ENCODE measurements at places on chromosomes 1 and 21.

- DNase-seq = no peak
These were observed 14.3 kb downstream of the RC3H1 start for GRCh38 chr1:174007851-174008250.

DNA sequence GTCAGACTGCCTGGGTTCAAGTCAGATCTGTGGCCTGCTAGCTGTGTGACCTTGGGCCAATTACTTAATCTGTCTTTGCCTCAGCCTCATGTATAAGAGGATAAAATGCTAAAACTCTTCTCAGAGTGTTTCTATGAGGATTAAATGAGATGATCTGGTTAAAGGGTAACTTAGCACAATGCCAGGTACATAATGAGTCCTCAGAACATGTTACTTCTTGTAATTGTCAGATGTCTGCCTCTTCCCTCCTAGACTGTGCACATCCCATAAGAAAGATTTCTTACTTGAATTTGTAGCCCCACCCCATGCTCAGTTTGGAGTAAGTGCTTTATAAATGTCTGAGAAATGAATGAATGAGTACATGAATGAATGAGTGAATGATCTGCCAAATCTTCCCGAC, 34.6 kb upstream of the HIVEP3 start:
- DNase-seq = no peak

DNA sequence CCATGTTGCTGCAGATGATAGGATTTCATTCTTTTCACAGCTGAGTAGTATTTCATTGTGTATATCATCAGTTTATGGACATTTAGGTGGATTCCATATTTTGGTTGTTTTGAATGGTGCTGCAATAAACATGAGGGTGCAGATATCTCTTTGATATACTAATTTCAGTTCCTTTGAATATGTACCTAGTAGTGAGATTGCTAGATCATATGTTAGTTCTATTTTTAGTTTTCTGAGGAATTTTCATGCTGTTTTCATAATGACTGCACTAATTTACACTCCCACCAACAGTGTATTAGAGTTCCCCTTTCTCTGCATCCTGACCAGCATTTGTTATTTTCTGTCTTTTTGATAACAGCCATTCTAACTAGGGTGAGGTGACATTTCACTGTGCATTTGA, 82.1 kb downstream of the BRINP2 start:
- no peak for DNase-seq

DNA sequence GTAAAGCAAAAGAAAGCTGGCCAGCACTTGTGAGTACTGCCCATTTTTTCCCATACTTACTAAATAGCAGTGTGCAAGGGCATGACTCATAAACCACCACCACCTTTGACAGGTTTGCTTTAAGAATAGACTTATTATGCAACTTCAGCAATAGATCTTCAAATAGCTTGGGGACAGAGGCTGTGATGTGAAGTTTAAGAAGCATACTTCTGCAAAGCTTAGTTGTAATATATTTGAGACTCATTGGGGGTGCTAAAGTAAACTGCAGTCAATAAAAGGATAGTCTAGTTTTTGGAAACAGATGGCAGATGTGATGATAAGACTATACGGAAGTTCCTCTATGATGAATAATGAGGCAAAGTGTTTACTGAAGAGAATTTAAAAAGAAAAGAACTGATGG, 210.0 kb downstream of the PLA2G4A start:
- DNase-seq = no peak

- DNase-seq = no peak
These were observed 120.7 kb upstream of the MARK1 start for GRCh38 chr1:220407191-220407590.

- DNase-seq = no peak
These were observed 140.0 kb downstream of the SLC45A1 start for GRCh38 chr1:8457760-8458381.

DNA sequence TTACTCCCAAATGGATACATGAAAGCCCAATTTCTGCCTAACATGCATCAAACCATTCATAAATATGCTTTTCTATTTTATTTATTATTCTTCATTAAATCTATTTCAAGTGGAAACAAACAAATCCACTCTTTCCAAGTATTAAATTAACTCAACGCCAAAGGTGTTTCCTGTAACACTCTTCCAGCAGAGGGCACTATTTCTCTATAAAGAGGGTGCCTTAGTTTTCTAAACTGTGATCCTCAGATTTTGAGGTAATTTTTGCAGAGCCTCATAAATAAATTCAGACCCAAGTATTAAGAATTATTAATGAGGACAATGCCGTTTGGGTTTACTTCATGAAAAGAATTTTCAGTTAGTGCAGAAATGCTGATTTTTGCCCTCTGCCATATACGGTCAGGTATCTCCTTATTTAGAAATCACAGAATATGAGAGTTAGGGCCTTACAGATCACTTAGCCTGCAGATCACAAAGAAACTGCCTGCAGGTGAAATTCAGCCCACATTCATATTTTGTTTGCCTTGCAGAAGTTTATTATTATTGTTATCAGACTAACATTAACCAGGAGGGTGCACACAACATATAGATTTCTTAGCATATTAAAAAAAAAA, 40.1 kb upstream of the MYSM1 start:
- no peak for DNase-seq

GRCh38 chr1:4021136-4021973, 121.3 kb upstream of the C1orf174 start:
- no peak for DNase-seq

DNA sequence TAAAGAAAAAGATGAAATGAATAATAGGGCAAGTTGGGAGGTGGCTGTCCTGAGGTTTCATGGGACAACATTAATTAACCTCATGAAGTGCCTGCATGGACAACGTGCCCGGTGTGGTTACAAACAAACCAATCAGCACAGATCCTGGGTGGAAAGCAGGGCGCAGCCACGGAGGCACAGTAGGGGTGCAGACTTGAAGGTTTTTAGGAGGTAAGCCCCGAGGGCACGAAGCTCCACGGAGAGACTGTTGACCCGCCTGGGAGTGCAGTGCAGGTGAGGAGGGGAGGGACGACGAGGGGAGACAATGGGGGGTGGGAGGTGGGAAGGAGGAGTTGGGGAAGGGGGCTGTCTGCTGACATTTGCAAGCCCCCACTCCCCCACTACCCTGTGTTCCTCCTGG, 2.3 kb upstream of the RIPK4 start:
- DNase-seq = no peak

- peak; percentile 82 for DNase-seq
These were observed 51.5 kb downstream of the PTPRF start for GRCh38 chr1:43582162-43582566.

DNA sequence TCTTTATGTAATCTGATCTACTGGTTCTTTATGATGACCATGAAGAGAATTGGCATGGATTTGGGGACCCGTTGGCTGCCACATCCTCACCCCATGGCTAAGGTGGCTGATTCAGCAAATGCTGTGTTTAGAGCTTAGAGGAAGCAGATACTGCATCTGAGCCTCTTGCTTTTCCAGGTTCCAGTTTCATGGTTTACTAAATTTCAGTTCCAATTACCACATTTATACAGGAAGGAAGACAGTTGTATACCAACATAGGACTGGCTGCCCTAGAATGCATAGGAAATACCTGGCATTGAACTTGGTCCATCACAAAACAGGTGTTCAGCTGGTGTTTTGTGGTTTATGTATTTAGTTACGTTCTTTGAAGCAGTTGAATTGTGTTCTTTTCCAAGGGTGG, 107.1 kb downstream of the ST3GAL3 start:
- DNase-seq = no peak

DNA sequence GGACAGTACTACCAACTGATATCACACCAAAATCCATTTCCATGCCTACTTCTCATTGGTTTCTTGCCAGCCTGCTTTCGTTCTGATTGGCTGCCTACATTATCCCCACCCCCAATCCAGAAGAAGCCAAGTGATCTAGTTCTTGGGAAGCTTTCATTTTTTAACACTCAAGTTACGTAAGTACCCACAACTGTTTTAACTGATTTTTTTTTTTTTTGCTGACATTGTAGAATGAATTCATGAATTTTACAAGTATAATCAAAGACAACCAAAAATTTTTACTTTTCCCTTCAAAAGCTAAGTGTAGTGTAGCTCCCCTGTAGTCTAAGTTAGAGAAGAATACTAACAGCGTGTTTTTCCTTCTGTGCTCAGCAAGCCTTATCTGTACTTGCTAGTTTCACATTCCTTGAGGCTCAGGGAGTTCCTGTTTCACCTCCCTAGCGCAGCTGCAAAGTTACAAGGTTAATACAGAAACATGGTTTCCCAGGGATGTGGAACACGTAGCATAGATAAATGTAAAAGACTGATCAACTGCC, at the start of gene SLC9C2:
Gene SLC9C2 (minus strand): TSS at position 17 of the 536 bp plus-strand sequence. CDS start 1,296 bp downstream, outside the sequence.
- DNase-seq = no peak

DNA sequence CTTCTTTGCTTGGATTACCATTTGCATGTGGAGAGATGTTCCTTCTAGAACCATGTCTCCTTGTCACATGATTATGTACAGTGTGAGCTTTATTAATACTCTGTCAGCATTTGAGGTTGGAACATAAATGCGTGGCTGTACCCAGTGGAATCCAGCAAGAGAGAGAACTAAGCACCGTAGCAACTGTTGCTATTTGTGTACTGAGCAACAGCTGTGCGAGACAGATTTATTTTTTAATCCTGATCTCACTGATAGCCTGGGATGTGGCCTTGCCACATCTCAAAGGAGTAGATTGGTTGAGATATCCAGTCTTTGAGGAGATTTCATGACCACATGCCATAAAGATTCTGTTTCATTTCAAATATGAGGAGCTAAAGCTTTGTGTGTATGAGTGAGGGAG, 43.4 kb downstream of the KIF1B start:
- DNase-seq = no peak

GRCh38 chr1:44033756-44034155, 2.5 kb upstream of the SLC6A9 start:
- DNase-seq = no peak

DNA sequence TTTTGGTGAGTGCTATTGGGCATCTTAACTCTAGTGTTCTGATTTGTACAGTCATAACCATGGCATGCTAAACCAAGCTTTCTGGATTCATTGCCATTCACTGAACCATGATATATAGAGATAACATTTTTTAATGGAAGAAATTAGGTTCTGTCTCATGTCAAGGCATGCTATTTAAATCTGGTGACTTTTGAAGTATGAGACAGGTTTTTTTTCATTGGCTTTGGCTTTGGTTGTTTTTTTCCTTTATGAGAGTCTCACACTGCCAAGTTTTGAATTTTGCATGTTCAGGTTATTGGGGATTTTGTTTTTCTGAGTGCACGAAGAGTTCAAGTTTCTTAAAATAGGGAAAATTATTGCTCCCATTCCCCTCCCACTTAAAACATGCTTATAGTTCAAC, 141.3 kb upstream of the ADAMTS5 start:
- no peak for DNase-seq

- DNase-seq = no peak
These were observed 39.5 kb upstream of the ST6GALNAC3 start for GRCh38 chr1:76035053-76035452.

DNA sequence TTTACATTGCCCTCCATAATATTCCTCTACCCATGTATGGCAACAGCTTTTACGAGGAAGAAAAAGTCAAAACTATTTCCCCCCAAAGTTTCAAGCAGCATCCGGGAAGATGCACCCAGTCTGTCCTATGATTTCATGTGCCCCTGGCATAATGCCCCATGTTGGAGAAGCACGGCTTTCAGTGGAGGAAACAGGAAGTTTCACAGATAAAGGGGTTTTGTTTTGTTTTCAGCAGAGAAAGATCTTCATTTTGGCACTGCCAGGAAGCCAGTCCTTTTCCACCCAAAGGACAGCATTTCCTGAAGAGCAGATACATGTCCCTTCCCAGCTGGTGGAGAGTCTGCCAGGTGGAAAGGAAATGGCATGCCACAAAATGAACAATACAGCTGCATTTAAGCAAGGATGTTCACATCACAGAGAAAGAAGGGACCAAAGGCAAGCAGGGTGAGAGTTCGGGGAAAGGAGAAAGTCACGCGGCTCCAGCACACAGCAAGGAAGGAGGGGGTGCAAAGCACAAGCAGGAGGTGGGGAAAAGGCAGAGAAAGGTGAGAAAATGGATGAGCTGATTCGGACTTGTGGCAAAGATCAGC, 95.3 kb upstream of the HIVEP3 start:
- DNase-seq = no peak

DNA sequence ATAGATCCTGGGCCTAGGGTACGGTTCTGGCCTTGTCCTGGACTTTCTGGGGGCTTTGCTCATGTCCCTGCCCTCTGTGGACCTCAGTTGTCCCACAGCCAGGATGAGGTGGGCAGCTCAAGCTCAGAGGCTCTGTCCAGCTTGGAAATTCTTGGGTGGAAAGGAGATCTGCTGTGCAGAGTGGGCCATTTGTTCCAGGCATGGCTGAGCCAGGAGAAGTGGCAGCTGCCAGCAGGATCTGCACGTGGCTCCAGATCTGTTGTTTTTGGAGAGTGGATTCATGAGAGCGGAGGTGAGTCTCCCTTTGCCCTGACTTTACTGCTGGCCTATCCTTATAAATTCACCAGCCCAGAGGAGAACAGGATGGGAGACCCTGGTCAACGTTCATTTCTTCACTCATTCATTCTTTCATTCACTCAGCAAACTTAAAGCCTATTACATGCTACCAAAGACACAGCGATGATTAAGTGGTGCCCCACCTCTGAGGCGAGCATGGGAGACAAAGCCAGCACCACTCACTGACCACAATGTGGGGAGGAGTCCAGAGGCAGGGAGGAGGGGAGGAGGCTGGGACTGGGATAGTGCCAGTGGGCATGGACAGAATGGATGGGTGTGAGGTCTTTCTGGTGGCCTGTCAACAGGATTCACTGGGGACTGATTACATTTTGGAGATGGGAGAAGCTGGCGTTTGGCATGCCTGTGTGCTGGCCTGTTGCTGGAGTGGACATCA, 205.1 kb downstream of the TRABD2B start:
- no peak for DNase-seq

DNA sequence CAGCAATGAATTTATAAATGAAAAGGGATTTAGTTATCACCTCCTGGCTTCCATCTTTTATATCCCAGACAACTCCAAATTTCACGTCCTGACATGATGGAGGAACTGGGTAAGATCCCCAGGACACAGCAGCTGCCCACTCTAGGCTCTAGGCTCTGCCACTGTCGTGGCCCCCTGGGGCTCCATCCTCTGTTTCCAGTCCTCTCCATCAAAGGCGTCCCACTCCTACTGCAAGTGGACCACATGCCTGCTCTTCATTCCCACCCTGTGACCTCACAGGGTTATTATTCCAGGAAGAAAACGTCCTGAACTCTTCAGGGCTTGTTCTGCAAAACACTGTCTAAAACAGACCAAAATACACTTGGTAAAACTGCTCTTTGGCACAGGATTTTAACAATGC, 11.9 kb downstream of the URB1 start:
- no peak for DNase-seq

- no peak for DNase-seq
These were observed 3902.9 kb downstream of the SRGAP2C start for GRCh38 chr1:125087691-125088090.
